Esophagus muscularis mucosa (tissue), 4 donors: ENCODE measurements at places on chromosomes 6 and 20. TPM values are rescaled to one million over a fixed set of nuclear protein-coding genes. Genes with fewer than 3 reads are reported as not detected.

The SLC22A2 gene
- not detected for total RNA-seq

GRCh38 chr6:155913816-155914215 lies 458.2 kb upstream of the NOX3 start:
- no peaks in the 10 kb centered on the region for H3K27me3 ChIP-seq
- no peaks in the 10 kb centered on the region for H3K36me3 ChIP-seq
- H3K4me3 ChIP-seq = no peak overlapping the region

- H3K36me3 ChIP-seq = no peaks in the 10 kb centered on the region
- peaks cover 18% of the 10 kb centered on the region for H3K4me1 ChIP-seq
- no peak overlapping the region for H3K27ac ChIP-seq
- H3K27me3 ChIP-seq = no peaks in the 10 kb centered on the region
- no peak for DNase-seq
These were observed 72.8 kb downstream of the ATXN1 start for GRCh38 chr6:16688436-16688835.

DNA sequence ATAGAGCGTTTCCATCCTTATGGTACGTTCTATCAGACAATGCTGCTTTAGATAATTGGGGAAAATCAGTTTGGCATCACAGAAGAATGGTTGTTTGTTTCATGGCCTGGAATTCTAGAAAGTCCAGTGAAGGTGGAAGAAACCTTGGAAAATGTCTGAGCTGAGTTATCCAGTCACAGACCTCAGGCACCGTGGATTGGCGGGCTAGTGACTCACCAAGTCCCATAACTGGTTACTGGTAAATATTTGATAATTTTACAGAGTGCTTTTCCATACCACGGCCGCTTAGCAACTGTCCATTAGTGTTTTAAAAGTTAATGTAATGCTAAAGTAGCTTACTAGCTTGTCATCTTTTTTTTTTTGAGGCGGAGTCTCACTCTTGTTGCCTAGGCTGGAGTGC lies 99.4 kb downstream of the SLC35B3 start:
- no peaks in the 10 kb centered on the region for H3K36me3 ChIP-seq
- no peak for DNase-seq
- no peak overlapping the region for H3K4me3 ChIP-seq
- no peaks in the 10 kb centered on the region for H3K4me1 ChIP-seq

The ENPP1 gene
- total RNA-seq = 17.7 TPM

The LY86 gene
- 1.4 TPM for total RNA-seq

GRCh38 chr20:47220161-47220582 lies 136.3 kb downstream of the ZMYND8 start:
- H3K4me3 ChIP-seq = no peak overlapping the region
- H3K27ac ChIP-seq = no peak overlapping the region
- peaks cover 49% of the 10 kb centered on the region for H3K36me3 ChIP-seq
- DNase-seq = no peak

The ZBTB22 gene
- total RNA-seq = 12.9 TPM

- H3K27ac ChIP-seq = no peak overlapping the region
- H3K36me3 ChIP-seq = no peaks in the 10 kb centered on the region
- no peaks in the 10 kb centered on the region for H3K4me1 ChIP-seq
- no peak overlapping the region for H3K4me3 ChIP-seq
These were observed 184.6 kb downstream of the ATXN1 start for GRCh38 chr6:16576451-16577368.

GRCh38 chr6:72758901-72759300 lies 137.0 kb downstream of the KCNQ5 start:
- H3K4me3 ChIP-seq = no peak overlapping the region
- H3K36me3 ChIP-seq = no peaks in the 10 kb centered on the region
- H3K27ac ChIP-seq = no peak overlapping the region
- H3K27me3 ChIP-seq = no peaks in the 10 kb centered on the region
- peaks cover 21% of the 10 kb centered on the region for H3K4me1 ChIP-seq

DNA sequence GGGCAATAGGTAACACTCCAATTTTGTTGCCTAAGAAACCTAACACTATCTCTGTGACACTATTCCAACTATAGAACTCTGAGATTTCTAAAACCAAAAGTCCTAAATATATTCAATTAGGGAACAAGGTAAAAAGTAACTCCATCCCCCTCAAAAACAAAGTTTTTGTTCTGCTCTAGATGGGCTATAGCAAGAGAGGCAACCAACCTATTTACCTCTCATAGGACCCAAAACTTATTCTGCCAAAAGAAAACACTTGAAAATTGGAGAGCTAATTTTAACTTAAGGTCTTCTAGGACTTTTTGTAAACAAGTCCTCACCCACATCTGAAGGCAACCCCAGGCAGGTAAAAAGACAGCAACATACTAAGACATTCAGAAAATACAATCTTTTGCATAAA lies 7.7 kb downstream of the RBM39 start:
- no peak overlapping the region for H3K27ac ChIP-seq
- DNase-seq = no peak
- no peaks in the 10 kb centered on the region for H3K27me3 ChIP-seq

- no peaks in the 10 kb centered on the region for H3K36me3 ChIP-seq
- H3K27ac ChIP-seq = no peak overlapping the region
- no peak for DNase-seq
- H3K4me3 ChIP-seq = no peak overlapping the region
- H3K27me3 ChIP-seq = no peaks in the 10 kb centered on the region
These were observed 46.7 kb upstream of the CLIC5 start for GRCh38 chr6:46062312-46062711.

- peak overlapping the region; percentile 57 for H3K27ac ChIP-seq
- peaks cover 74% of the 10 kb centered on the region for H3K4me1 ChIP-seq
- H3K27me3 ChIP-seq = no peaks in the 10 kb centered on the region
- H3K36me3 ChIP-seq = no peaks in the 10 kb centered on the region
- no peak overlapping the region for H3K4me3 ChIP-seq
- DNase-seq = no peak
These were observed 201.7 kb upstream of the PREP start for GRCh38 chr6:105604587-105604884.

DNA sequence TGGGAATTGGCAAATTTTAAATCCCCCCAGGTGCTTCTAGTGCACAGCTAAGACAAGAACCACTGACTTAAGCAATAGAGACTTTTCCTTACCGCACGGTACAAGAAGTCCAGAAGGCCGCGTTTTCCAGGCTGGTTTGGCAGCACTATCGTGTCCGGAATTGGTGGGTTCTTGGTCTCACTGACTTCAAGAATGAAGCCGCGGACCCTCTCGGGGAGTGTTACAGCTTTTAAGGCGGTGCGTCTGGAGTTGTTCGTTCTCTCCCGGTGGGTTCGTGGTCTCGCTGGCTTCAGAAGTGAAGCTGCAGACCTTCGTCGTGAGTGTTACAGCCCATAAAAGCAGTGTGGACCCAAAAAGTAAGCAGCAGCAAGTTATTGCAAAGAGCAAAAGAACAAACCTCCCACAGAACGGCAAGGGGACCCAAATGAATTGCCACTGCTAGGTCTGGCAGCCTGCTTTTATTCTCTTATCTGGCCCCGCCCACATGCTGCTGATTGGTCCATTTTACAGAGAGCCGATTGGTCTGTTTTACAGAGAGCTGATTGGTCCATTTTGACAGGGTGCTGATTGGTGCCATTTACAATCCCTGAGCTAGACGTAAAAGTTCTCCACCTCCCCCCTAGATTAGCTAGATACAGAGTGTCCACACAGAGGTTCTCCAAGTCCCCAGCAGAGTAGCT lies 264.5 kb downstream of the PREX1 start:
- no peaks in the 10 kb centered on the region for H3K4me1 ChIP-seq
- no peak for DNase-seq
- H3K4me3 ChIP-seq = no peak overlapping the region
- no peaks in the 10 kb centered on the region for H3K27me3 ChIP-seq
- H3K27ac ChIP-seq = no peak overlapping the region

DNA sequence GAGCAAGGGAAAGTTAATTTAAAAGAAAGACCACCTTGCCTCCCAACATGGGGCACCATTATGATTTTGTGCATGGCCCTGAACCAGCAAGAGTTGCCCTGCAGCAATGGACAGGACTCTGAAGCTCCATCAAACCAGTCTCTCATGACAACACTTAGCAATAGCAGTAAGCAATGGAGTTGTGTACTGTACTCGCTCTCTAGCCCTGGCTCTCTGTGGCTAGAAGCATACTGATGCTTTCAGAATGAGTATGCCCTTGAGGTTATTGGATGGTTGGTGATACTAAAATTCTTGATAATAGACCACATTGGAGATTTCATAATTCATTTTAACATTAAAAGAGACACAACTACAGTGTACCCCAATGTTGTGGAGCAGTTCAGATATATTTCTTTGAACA lies 23.2 kb upstream of the LMBRD1 start:
- no peaks in the 10 kb centered on the region for H3K27me3 ChIP-seq
- no peak overlapping the region for H3K27ac ChIP-seq
- H3K36me3 ChIP-seq = no peaks in the 10 kb centered on the region
- H3K4me1 ChIP-seq = no peaks in the 10 kb centered on the region

DNA sequence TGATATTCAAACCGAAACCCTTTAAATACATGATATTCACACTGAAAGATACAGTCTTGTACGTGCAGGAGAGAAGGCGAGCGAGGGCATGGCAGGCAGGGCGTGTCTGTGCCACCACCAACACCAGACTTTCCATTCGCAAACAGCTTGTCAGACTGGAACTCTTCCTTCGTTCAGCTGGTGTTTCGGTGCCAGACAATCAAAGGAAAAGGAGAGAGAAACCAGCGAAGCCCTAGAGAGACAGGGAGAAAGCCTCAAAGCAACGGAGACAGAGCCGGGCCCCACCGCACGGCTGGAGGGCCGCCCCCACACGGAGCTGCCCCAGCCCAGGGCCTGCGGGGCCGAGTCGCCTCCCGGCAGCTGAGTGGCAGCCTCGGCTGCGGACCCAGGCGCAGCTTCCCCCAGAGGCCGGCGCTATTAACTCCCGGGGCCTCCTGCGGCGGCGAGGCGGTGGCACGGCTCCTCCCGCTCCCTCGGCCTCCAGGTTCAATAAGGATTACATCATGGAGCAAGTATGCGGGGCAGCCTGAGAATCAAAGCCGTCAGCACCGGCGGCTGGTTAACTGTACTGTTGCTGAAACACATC lies 32.1 kb upstream of the NR2E1 start:
- H3K36me3 ChIP-seq = no peaks in the 10 kb centered on the region
- H3K27ac ChIP-seq = peak overlapping the region; percentile 79
- H3K27me3 ChIP-seq = no peaks in the 10 kb centered on the region
- H3K4me1 ChIP-seq = peaks cover 12% of the 10 kb centered on the region

The RPL10A gene
- total RNA-seq = 1,545 TPM

- no peak overlapping the region for H3K4me3 ChIP-seq
- no peaks in the 10 kb centered on the region for H3K4me1 ChIP-seq
- DNase-seq = peak; percentile 14
- no peak overlapping the region for H3K27ac ChIP-seq
- H3K27me3 ChIP-seq = no peaks in the 10 kb centered on the region
These were observed 193.5 kb downstream of the SLC24A3 start for GRCh38 chr20:19405958-19406357.

DNA sequence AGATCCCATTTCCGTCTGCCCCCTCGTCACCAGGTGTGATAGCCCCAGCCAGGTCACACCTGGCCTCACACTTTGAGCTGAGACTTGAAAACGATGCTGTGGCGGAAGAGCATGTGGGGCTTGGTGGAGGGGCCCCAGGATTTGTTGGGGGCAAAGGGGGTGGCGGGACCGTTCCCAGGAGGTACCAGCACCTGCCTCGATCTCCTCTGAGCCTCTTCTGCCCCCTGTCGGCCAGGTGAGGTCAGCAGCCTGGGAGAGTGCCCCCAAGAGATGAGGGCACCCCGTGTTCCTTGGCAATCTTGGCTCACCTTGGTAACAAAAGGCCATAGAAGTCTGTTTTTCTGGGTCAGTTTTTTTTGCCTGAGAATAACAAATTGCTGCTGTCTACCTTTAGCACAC lies 25.4 kb downstream of the SPATA2 start:
- H3K4me1 ChIP-seq = peaks cover 65% of the 10 kb centered on the region
- no peaks in the 10 kb centered on the region for H3K27me3 ChIP-seq
- no peak for DNase-seq
- no peak overlapping the region for H3K27ac ChIP-seq

DNA sequence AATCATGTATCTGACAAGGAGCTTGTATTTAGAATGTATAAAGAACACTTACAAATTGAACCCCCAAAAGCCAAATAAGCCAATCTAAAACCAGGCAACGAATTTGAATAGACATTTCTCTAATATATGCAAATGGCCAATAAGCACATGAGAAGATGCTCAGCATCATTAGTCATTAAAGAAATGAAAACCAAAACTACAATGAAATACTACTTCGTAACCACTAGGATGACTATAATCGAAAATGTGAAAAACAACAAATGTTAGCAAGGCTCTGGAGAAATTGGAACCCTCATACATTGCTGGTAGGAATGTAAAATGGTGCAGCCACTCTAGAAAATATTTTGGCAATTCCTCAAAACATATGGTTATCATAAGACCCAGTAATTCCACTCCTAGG lies 105.8 kb upstream of the TOP1 start:
- no peak overlapping the region for H3K27ac ChIP-seq
- no peak overlapping the region for H3K4me3 ChIP-seq
- no peaks in the 10 kb centered on the region for H3K36me3 ChIP-seq
- peaks cover 5% of the 10 kb centered on the region for H3K27me3 ChIP-seq

- no peak for DNase-seq
- H3K27me3 ChIP-seq = no peaks in the 10 kb centered on the region
- peaks cover 36% of the 10 kb centered on the region for H3K4me1 ChIP-seq
- H3K36me3 ChIP-seq = no peaks in the 10 kb centered on the region
These were observed 2.9 kb downstream of the MPC1 start for GRCh38 chr6:166379800-166380199.

GRCh38 chr20:16562259-16562658 lies 11.0 kb downstream of the KIF16B start:
- DNase-seq = no peak
- H3K36me3 ChIP-seq = no peaks in the 10 kb centered on the region
- no peaks in the 10 kb centered on the region for H3K27me3 ChIP-seq
- no peak overlapping the region for H3K4me3 ChIP-seq

DNA sequence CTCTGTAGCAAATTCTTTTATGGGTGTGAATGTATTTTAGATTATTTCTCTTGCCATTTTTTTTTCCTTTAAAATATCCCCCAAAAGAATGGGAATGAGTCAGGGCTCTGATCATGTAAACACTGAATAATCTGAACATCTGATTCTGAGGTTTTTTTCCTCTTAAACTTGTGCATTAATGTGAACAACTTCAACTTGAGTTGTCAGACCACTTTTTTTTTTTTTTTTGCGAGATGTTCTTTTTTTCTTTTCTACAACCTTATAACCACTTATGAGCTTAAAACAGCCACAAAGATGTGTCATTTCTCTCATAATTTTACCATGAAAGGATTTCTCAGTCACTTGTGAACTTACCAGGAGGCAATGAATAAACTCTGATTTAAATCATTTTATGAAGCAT lies 85.3 kb downstream of the TBC1D7 start:
- H3K4me1 ChIP-seq = no peaks in the 10 kb centered on the region
- H3K27ac ChIP-seq = no peak overlapping the region
- H3K4me3 ChIP-seq = no peak overlapping the region
- H3K27me3 ChIP-seq = no peaks in the 10 kb centered on the region

GRCh38 chr6:106165885-106166485 lies 79.8 kb downstream of the PRDM1 start:
- no peak overlapping the region for H3K4me3 ChIP-seq
- H3K27me3 ChIP-seq = no peaks in the 10 kb centered on the region
- no peaks in the 10 kb centered on the region for H3K36me3 ChIP-seq
- no peak overlapping the region for H3K27ac ChIP-seq
- peak; percentile 62 for DNase-seq

The ADTRP gene
- not detected for total RNA-seq

The CSE1L gene
- 39.3 TPM for total RNA-seq
